ENCODE measurements at places on chromosomes 5 and 9. TPM values are rescaled to one million over a fixed set of nuclear protein-coding genes. Genes with fewer than 3 reads are reported as not detected.
A peak's percentile ranks its signal among the peaks of the same experiment; 100 is the strongest.

Gene DMRT2
- total RNA-seq = not detected

DNA sequence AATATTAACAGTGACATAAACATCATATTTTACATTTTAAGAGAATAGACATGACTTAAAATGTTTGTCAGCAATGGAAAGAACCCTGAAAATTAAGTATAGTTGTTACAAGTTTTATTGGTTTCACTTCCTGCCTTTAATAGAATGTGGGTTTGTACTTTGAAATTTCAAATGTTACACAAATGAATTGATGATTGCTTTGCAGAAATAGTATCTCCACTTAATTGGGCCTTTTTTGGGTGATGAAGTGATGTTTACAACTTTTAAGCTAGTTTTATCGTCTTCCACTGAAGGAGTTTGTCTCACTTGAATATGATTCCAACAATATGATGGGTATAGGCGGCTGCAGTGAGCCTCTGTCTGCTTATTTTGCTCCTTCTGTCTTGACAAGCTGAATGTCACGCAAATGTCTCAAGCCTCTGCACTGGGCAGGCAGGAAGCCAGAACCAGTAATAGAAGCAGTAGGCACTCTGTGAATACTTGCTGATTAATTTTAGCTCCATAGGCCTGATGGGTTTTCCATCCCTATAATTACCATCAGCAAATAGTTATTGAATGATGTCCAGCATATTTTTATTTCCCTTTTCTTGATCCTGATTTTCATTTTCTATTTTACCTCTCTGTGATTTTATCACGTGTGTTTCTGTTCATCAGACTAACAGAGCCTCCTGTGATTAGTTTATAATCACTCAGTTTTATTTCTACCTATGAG is 10.6 kb upstream of the NR3C1 start:
- no peak for DNase-seq

DNA sequence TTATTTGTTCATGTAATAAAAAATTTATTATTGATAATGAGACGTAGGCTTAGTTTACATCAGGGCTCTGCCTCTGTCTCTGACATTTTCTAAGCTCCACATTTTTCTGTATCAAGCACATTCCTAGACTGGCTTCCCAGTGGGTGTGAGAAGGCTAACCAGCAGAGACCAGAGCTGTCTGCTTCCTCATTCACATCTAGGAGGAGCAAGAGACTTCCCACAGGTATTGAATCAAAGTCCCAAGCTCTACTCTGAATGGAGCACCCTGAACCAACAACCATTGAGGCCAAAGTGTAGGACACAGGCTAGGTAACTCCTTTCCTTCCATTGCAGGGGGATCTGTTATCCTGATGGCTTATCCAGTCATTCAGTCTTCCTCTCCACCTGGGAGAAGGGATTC is 72.4 kb downstream of the PARP8 start:
- DNase-seq = no peak

GRCh38 chr9:134167530-134167931 is 3.2 kb upstream of the RNU6ATAC start:
- peak; percentile 90 for DNase-seq

DNA sequence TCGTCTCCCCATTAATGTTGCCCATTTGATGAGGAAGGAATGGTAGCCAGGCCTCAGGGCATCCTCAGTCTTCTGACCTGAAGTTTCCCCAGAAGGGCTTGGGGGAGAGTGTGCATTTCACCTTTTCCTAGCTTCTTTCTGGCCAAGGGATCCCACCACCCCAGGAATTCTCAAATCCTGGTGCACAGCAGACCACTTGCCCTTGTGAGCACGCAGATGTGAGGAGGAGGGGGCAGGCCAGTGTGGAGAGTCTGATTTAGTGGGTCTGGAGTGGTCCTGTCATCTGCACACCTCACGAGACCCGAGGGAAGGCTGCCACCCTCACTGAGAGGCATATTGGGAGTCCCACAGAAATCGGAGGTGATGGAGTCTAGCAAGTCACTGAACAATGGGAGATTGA is 64.3 kb downstream of the CXXC5 start:
- DNase-seq = no peak
